ENCODE measurements at places on chromosomes 13 and 19. TPM values are rescaled to one million over a fixed set of nuclear protein-coding genes. Genes with fewer than 3 reads are reported as not detected.

CFAP97D2 gene
- total RNA-seq, result not detected

STK24 gene
- 140 TPM for total RNA-seq

DNA sequence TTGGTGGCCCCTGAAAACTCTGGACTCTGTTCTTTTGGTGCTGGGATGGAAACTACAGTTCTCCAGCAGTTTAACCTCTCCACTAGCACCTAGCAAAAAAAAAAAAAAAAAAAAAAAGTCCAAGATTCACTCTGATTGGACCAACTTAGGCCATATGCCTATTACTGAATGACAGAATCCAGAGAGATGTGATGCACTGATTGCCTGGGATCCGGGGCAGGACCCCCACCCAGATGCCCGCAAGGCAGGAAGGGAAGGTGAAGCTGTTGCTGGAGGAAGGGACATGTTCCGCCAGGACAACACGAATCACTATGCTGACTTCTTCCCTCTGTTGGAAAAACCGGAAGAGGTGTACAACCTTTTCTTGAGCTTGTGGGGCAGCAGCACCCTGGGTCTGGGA is 152.5 kb upstream of the ZNF536 start:
- DNase-seq, result no peak

DNA sequence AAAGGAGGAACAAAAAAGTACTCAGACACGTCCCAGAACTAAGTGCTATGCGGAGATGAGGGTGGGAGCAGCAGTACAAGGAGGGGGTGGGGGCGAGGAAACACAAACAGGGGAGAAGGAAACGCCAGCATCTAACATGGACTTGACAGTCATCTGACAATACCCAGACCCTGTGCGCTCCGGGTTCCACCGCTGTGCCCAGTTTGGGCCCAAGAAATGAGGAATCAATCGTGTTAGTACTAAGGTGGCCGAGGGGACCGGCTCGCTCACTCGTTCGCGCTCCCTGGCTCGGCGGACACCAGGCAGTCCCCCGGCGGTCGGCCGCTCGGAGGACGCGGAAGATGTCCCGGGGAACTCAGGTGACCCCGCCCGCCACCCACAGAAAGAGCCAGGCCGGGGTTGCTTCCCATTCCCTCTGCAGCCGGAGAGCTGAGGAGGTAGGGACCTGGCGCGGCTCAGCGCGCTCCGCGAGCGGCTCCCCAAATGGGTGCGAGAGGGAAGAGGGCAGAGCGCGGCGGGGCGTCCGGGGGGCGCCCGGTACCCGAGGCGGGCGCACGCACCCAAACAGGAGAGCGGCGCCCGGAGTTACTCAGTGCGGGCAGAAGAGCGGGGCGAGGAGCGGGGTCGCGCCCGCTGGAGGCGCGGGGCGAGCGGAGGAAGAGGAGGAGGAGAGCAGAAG is 616 bp downstream of the TSHZ3 start:
- no peak for DNase-seq

YJU2 gene
- 13.9 TPM for total RNA-seq

- no peak for DNase-seq
These were observed 41.6 kb downstream of the TM9SF2 start for GRCh38 chr13:99542788-99543406.

C5AR2 gene
- 0.03 TPM for total RNA-seq

ZFP36 gene
- 15.1 TPM for total RNA-seq

- DNase-seq, result no peak
These were observed 6.8 kb downstream of the CDX2 start for GRCh38 chr13:27962128-27962841.

DNA sequence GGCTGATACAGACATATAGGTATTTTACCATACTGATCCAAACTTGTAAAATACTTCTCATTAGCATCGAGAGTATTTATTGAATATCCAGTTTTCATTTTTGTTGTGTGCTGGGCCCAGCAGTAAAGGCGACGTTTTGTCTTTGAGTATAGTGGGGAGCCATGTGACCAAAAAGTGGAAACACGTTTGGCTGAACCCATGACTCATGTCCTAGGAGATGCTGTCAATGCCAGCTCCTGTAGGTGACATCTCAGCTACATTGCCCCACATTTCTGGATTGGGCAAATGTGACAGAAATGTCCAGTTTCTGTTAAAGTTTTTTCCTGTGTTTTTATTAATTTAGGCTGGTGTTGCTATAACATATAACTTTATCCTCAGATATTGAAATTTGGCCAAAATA is 26.1 kb upstream of the GTF3A start:
- DNase-seq, result no peak

- DNase-seq, result no peak
These were observed 12.7 kb downstream of the IGLON5 start for GRCh38 chr19:51324167-51324481.

GRCh38 chr13:66532146-66532545 is 698.0 kb downstream of the PCDH9 start:
- no peak for DNase-seq

DNA sequence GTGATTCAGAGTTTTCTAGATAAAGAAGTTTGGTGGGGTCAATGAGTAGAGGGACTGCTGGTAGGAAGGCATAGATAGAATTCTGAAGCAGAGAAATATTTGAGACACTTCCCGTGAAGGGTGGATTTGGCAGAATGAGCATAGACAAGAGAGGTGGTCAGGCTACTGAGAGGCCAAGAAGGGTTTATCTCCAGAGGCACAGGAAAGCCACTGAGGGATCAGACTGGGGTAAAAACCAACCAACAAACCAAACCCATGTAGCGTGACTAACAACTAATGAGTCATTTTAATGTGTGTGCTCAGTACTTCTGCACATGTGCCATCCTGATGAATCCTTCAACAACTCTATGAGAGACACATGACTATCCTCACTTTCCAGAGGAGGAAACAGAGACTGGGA is 60.0 kb upstream of the SERP2 start:
- DNase-seq, result peak; percentile 79

GRCh38 chr13:67515895-67516294 is 285.8 kb upstream of the PCDH9 start:
- DNase-seq, result no peak

GRCh38 chr13:42168496-42168895 is 103.5 kb upstream of the AKAP11 start:
- no peak for DNase-seq

DNA sequence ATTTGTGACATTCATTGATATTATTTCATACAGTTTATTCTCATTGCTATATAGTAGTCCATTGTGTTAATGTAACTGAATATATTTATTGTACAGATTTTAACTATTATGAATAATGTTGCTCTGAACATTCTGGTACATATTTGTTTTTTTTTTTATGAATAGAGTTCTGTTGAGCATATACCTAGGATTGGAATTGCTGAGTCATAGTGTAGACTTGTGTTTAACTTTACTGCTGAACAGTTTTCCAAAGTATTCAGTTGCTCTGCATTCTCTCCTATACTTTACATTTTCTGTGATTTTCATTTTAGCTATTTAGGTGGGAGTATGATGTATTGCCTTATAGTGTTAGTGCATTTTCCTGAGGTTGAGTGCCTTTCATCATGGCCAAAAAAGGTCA is 97.5 kb downstream of the MAB21L1 start:
- DNase-seq, result no peak

DNA sequence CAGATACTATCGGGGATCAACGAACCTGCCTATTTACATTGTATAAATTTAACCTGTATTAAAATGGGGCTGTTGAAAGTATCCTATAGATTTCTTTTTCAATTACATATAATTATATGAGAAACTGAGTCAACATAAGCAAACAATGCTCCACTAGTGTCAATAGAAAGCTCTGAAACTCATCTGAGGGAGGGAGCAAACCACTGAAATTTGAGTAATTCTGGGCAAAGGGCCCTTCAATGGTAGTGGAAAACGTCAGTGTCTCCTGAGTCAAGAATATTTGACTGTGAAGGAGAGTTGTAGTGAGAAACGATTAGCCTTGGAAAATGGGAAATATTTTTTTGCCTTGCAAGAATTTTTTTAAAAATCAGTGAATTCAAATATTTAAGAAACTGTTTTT is 17.6 kb upstream of the VN1R4 start:
- no peak for DNase-seq

- DNase-seq, result no peak
These were observed 12.4 kb downstream of the TNFSF13B start for GRCh38 chr13:108281901-108282300.

SIGLEC14 gene
- not detected for total RNA-seq

- no peak for DNase-seq
These were observed 1890.0 kb upstream of the PCDH20 start for GRCh38 chr13:63305641-63306133.

DNA sequence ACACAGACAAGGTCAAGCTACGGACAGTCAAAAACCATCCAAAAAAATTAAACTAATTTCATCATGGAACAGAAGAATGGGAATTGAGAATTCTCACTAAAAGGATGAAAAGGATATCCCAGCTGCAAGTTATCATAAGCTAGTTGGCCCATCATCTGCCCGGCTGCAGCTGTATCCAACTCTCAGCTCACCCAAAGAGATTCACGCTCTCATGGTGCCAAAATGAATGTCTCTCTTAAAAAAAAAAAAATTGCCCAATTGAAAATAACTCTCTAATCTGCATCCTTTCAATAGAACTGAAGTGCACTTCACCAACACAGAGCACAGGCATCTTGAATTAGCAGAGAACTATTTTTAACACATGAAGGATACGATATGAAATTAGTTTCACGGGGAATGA is 20.0 kb downstream of the ENOX1 start:
- no peak for DNase-seq

NLRP11 gene
- total RNA-seq, result not detected

- DNase-seq, result no peak
These were observed 341.3 kb downstream of the TEX29 start for GRCh38 chr13:111661776-111662175.

GRCh38 chr13:76936763-76937162 is 11.5 kb upstream of the ACOD1 start:
- no peak for DNase-seq

DNA sequence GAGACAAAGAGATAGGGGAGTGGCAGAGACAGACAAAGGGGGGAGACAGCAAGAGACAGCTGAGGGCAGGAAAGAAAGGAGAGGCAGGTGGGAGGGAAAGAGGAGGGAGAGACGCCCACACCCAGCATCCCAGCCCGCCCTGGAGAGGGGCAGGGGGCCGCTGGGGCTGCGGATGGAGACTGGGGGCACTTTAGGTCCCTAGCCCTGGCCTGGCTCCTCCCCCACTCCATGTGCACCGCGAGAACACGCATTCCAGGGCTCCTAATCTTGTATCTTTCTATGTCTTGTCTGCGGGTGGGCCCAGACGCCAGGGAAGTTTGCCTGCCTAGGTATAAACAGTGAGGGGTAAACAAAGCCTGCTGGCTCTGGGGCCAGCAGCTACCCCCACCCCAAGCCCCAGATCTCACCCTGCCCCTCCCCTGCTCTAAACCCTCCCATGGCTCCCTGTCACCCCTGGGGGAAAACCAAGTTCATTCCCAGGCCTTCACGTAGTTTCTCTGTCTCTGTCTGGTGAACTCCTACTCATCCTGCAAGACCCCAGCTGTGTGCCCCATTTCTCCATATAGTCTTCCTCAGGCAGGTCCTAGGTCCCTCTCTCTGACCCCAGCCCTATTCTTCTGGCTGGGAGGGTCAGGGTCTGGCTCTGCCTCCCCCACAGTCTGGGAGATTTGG is 5.7 kb downstream of the TLE5 start:
- no peak for DNase-seq

GRCh38 chr19:45283443-45284033 is 32.5 kb downstream of the MARK4 start:
- DNase-seq, result no peak

DNA sequence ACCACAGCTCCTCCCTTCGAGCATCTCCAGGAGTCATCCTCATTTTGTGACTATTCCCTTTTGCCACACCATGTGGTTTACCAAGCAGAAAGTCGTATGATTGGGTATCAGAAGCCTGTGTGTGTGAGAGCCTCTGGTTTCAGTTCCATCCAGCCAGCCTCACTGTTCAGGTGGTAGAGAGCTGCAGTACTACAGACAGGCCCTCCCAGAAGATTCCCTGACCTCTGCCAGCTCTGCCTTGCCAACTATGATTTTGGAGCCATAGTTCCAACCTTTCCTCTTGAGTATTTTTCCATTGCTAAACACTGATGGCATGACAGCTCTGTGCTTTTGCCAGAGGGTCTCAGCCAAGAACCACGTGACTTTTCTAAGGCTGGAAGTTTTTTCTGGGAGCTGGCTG is 82.5 kb downstream of the DHRS12 start:
- no peak for DNase-seq

GRCh38 chr13:33290421-33290965 is 4.9 kb upstream of the STARD13 start:
- DNase-seq, result no peak

NPHS1 gene
- not detected for total RNA-seq

DNA sequence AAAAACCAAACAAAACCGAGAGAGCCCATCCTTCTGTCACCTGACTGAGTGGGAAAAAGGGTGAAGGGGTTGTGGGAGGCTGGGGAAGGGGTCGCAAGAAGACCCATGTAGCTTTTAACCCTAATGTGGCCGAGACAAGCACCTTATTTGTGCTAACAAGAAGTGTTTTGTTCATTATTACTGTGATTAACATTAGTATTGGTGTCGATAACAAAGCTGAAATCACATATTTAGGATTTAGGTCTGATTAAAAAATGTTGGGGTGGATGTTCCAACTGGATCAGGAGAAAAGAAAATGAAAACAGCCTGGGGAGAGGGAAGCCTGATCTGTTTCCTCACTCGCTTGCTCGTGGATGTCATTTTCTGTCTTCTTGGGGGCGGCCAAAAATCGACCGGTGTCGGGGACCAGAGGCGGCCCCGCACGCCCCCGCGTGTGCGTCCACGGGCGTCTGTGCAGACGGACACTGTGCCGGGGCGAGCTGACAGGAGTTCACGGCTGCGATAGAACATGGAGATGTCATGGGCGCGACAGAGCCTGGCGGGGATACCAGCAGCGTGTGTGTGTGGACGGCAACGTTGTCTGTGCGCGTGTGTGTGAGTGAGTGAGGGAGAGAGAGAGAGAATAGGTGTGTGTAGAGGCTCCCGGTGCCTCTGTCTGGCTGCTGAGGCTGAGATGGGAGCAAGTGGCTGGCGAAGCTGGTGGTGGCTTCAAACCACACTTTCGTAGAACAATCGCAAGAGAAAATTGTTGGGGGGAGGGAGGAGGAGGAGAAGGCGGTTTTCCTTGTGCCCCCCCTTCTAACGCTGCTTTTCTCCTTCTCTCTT is 29.1 kb downstream of the NFIX start:
- DNase-seq, result no peak

DNA sequence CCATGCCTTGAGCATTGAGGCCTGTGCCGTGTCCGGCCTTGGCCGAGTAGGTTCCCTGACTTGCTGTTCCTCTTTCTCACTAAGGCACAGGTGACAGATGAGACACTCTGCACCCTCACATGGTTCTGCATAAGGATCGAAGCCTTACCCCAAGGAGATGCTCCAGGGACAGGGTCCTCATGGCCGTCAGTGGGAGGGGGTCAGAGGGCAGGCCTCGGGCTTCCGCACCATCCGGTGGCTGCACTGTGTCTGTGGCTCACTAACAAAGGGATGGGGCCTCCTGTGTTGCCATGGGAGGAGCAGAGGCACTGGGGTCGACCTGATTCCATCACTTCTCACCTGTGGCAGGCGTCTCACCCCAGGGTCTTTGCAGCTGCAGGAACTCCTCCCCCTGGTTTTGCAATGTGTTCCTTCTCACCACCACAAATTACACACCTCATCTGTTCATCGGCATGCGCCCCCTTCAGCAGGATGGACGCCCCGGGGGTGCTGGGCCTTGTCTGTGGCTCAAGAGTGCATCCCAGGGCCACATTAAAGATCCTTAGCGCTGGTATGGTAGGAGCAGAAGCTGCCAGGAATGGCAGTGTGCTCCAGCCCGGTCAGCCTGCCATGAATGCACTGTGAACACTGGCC is 113.3 kb upstream of the SOX1 start:
- no peak for DNase-seq

- no peak for DNase-seq
These were observed 48.8 kb downstream of the TSHZ3 start for GRCh38 chr19:31300422-31300821.

PRR22 gene
- 1.3 TPM for total RNA-seq

CCNE1 gene
- 5.6 TPM for total RNA-seq

SHISA2 gene
- 0.72 TPM for total RNA-seq

LIG1 gene
- total RNA-seq, result 25.9 TPM

Measured in NCI-H460 (cell line).